ENCODE measurements at places on chromosomes 1 and 21.
A peak's percentile ranks its signal among the peaks of the same experiment; 100 is the strongest.

GRCh38 chr1:55337801-55338447, 122.8 kb upstream of the USP24 start:
- DNase-seq, result no peak

- DNase-seq, result no peak
These were observed 8.7 kb upstream of the TMEM52 start for GRCh38 chr1:1927751-1928150.

DNA sequence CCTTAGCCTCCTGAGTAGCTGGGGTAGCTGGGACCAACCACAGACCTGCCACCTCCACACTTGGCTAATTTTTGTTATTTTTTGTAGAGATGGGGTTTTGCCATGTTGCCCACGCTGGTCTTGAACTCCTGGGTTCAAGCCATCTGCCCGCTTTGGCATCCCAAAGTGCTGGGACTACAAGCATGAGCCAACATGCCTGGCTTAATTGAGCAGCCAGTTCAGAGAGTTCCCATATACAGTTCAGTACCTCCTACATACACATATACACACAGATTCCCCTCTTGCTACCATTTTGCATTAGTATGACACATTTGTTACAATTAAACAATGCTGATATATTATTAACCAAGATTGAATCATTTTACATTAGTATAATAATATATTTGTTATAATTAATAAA, 2.9 kb downstream of the RNPEP start:
- DNase-seq, result no peak

DNA sequence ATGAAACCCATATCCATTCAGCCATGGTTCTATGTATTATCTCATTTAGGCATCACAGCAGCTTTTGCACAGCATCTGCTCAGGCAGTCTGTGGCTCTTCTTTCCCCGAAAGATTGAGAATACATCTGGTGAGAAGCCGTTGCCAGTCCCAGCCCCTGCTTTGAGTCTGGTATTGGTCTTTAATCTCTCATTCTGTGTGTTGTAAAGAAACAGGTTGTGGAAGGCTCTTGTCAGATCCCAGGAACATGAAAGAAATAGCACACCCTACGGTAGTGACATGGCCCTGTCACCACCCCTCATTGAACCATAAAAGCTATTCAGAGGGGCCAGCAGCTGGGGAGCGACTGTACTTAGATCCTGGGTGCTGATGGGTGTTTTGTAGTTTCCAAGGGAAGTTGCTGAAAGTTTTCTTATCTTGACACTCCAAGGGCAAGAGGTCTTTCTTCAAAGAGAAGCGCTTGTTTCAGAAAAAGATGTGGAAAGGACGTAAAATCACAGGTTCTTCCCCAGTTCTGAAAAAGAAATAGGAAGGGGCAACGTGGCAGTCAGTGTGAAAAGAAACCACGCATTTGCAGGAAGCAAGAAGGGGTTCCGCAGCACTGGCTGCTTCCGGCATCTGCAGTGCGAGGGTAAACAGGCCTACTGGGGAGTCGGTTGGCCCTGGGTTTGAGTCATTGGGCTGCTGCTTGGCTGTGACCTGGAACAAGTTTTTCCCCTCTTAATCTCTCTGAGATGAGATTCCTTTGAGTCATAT, 145.0 kb downstream of the DHRS3 start:
- DNase-seq, result no peak

GRCh38 chr1:96845464-96845863, 123.9 kb downstream of the PTBP2 start:
- no peak for DNase-seq

GRCh38 chr1:50633465-50633864, 210.2 kb upstream of the DMRTA2 start:
- DNase-seq, result peak; percentile 69

DNA sequence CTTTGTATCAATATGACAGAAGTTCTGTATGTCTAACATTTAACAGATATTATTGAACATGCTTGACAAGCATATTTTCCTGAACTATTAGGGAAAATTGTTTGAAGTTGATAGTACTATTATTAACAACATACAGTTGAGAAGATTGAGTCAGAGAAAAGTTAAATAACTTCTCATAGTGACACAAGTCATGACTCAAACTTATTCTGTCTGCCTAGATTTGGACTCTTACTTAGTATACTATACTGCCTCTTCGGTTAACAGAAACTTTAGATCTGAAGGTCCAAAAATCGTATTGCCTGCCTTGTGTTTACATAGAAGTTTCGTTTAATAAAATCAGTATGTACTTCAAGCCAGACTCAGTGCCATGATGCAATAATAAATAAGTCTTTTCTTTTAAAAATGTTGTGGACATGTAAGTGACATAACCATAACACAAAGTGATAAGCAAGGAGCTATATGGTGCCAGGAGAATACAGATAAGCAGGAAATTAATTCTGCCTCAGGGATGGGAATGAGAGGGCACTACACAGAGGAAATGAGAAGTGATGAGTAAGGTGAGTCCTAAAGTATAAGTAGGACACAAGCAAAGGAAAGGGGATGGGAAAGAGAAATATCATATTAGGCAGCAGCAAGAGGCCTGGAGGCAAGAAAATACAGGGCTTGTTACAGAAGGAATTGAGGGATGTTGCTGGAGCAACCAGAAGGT, 48.1 kb downstream of the LHX9 start:
- no peak for DNase-seq

DNA sequence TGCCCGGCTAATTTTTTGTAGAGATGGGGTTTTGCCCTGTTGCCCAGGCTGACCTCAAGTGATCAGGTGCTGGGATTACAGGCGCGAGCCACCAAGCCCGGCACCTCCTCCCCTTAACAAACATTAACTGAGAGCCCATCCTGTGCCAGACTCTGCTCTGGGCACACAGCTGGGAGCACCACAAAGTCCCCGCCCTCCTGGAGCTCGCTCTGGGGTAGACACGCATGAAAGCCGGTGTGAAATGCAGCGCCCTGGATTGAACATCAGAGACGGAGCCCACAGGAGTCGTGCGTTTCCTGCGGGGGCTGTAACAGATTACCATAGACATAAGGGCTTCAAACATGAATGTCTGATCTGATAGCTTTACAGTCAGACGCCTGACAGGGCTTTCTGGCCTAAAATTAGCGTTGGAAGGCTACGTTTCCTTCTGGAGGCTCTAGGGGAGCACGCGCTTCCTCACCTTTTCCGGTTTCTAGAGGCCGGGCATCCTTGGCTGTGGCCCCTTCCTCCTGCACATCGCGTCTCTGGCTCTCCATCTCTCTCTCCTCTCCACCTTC, 14.3 kb downstream of the SLC27A3 start:
- no peak for DNase-seq

DNA sequence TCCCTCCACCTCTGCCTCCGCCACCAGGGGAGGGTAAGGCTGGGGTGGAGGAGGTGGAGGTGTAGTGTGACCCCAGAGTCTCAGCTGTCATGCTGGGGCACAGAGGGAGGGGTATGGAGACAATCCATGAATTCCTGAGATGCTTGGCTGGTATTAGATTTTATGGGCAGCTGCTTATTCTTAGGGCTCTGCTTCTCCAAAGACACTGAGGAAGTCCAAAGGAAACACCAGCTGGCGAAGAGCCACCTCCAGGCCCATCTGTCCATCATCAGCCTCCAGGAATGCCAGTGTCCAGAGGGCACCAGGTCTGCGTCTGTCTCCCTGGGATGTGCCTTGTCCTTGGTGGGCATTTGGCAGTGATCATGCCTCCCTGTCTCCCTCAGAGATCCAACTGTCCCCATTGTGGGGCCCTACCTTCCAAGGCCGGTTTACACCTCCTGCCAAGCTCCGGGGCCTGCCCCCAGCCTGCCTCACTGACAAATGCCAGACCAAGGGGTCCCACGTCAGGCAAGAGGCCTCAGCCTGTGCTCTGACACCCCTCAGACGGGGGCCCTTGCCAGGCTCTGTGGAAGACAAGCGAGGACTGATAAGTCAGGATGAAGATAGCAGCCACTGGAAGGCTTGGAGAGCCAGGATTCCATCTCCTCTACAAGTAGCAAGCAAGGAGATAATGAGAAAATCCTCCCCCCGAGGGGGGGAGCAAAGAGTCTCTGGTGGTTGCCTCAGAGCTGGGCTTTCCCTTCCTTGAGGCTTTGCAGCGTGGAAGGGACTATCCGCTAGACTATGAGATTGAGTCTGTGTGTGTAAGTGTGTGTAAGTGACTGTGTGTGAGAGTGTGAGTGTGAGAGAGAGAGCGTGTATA, 1.6 kb downstream of the TNNI1 start:
- no peak for DNase-seq

GRCh38 chr1:118927427-118928187, 60.5 kb downstream of the TBX15 start:
- no peak for DNase-seq

DNA sequence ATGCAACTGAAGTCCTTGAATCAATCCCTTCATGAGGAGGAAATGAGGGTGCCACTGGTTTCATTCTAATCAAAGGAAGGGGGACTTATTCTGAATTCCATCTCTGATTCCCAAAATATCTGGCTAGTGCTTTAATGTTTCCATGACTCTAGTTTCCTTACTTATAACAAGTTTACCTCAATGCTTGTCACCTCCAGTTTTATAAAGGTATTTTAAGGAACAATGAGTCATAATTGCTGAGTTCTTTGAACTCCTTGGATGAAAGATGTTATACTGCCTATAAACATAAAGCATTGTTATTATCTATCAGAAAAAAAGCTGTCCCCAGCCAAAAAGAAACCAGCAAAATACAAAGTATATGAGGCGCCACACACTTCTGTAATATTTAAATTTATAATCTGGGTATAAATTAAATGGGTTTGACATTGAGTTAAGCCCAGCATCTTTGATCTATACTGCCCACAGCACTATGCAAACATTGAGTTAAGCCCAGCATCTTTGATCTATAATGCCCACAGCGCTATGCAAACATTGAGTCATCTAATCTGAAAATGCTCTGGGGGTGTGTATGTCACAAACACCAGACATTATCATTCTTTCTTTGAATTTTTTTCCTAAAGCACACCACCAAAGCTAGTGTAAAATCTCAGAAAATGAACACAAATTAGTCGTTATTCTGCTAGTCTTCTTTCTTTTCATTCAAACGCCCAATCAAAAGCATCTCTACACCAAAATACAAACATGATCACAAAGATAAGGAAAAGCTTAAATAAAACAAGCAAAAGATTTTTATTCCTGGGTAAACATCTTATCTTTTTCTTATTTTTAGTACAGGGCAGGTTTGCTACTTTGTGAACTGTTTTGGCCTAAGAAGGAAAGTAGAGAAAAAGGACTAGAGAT, 11.5 kb upstream of the CXADR start:
- DNase-seq, result peak; percentile 70

DNA sequence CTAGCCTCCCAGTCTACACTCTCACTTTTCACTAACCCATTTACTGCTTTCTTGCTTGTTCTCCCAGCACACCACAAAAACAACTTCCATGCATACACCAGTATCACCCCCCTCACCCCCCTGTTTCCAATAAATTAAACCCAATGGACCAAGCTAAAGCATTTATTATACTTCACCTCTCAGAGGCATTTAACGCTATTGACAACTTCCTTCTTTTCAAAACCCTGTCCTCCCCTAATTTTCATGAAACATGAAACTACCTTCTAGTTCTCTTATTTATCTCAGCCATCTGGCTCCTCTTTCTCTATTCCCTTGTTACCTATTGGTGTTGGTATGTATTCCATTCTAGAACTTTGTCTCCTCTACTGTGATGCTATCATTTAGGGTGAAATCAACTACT, 32.3 kb downstream of the PTPRC start:
- no peak for DNase-seq

DNA sequence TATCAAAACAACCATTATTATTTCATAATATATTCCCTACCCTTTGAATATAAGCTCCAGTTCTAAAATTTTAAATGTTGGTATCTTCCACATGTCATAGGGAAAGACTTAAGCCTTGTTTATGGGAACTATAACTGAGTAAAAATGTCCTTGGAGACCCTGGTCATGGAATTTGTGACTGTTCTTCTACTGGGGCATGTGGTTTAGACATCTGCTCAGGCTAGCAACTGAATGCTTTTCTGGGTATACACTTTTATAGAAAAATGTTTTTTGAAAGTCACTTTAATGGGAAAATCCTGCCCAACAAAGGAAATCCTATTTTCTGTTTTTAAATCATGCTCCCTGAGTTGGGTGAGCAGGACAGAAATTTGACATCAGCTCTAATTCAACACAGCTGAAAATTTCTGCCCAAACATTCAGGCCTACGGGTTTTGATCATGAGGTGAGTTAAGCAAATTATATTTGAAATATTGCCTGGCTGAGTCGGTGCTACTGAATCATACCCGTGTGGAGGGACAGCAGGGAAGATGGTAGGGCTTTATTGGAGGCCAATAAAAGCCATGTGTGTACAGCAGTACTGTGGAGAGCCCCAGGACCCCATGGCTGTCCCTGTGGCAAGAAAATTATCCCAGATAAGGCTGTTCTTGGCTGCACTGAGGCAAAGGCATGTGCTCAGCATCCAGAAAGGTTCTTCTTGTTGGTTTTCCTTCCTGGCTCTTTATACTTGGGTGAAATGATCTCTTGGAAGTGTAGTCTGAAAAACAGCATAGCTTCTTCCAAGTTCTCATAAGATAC, 391.8 kb downstream of the DISC1 start:
- DNase-seq, result no peak

GRCh38 chr1:24564695-24565094, 8.8 kb downstream of the NCMAP start:
- DNase-seq, result no peak

- DNase-seq, result no peak
These were observed 20.0 kb upstream of the WARS2 start for GRCh38 chr1:119160409-119160808.

GRCh38 chr21:17048974-17049373, 463.9 kb upstream of the CXADR start:
- no peak for DNase-seq

GRCh38 chr21:46286648-46287002, 483 bp downstream of the YBEY start:
- peak; percentile 16 for DNase-seq

DNA sequence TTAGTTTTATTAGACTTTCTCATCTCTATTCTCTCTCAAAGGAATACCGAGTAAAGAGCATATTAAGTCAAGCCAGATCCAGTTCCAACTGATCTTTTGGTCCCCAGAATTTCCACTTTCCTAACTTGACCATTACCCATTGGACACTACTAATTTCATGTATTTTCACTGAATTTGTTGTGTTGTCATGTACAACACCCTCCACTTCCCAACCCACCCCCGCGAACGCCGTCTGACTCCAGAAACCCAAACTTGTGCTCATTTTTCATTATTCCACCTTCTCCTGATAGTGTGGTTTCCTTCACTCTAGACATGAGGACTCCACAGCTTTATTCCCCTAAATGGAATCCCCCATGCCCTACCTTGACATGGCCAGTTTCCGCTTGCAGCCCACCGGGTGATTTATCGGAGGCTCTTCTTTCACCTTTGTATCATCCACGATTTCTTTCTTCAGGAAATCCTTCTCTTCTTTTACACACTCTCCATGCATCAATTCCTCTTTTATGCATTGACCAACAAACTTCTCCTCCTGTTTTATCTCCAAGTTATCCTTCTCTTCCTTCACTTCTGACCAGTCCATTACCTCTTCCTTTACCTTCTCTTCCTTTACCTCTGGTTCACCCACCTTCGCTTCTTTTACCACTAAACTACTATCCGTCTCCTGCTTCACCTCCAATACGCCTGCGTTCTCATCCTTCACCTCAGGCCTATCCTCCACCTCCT, 805 bp downstream of the ZNHIT6 start:
- no peak for DNase-seq

- no peak for DNase-seq
These were observed 847.7 kb downstream of the NCAM2 start for GRCh38 chr21:21845901-21846300.
